ENCODE measurements at places on chromosomes 11 and 22.
A peak's percentile ranks its signal among the peaks of the same experiment; 100 is the strongest.

GRCh38 chr11:88337987-88338668 lies 592 bp upstream of the CTSC start:
- peak; percentile 76 for DNase-seq

- DNase-seq = no peak
These were observed 62.2 kb downstream of the MYEOV start for GRCh38 chr11:69355959-69356702.

GRCh38 chr22:37472418-37473006 lies 13.7 kb downstream of the MFNG start:
- DNase-seq = peak; percentile 12

DNA sequence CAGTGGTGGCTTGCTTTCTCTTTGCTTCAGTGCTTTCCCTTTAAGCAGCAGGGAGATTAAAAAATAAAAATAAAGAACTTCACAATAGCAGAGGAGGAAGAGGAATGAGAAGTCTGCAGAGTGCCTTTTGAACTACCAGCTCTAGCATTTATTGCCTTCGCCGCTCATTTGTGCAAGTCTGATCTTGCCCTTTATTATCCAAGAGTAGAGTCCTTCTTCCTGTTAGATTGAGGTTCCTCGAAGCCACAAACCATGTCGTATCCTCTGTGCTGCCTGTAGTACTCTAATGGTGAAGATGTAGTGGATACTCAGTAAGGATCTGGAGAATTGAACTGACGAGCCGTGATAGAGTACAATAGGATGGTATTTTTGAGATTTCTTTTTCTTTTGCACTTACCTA lies 101.2 kb upstream of the RAG2 start:
- no peak for DNase-seq

- no peak for DNase-seq
These were observed 26.6 kb upstream of the LMO1 start for GRCh38 chr11:8290081-8290810.
